Kidney (tissue), 22 donors: ENCODE measurements at places on chromosomes 12 and 14. TPM values are rescaled to one million over a fixed set of nuclear protein-coding genes. Genes with fewer than 3 reads are reported as not detected.

- no peaks in the 10 kb centered on the region for H3K27me3 ChIP-seq
- H3K4me1 ChIP-seq = peaks cover 8% of the 10 kb centered on the region
- no peaks in the 10 kb centered on the region for H3K36me3 ChIP-seq
- DNase-seq = no peak
- no peak overlapping the region for H3K27ac ChIP-seq
- H3K4me3 ChIP-seq = no peak overlapping the region
These were observed 228.9 kb upstream of the EGLN3 start for GRCh38 chr14:34179727-34180126.

The MIP gene
- not detected for total RNA-seq

The CPM gene
- 144 TPM for total RNA-seq

DNA sequence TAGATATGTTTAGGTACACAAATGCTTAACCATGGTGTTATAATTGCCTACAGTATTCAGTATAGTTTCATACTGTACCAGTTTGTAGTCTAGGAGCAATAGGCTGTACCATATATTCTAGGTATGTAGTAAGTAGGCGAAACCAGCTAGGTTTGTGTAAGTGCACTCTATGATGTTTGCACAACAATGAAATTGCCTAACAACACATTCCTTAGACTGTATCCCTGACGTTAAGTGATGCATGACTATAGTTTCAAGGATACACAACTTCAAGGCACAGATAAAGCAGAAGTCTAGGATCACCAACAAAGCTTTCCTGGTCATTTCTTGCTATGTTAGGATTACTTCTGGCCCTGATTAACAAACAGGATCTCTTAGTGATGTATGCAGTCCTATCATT, 135.1 kb downstream of the SLC38A1 start:
- no peak overlapping the region for H3K4me3 ChIP-seq
- H3K27ac ChIP-seq = no peak overlapping the region
- no peaks in the 10 kb centered on the region for H3K4me1 ChIP-seq
- no peaks in the 10 kb centered on the region for H3K27me3 ChIP-seq
- no peak for DNase-seq

DNA sequence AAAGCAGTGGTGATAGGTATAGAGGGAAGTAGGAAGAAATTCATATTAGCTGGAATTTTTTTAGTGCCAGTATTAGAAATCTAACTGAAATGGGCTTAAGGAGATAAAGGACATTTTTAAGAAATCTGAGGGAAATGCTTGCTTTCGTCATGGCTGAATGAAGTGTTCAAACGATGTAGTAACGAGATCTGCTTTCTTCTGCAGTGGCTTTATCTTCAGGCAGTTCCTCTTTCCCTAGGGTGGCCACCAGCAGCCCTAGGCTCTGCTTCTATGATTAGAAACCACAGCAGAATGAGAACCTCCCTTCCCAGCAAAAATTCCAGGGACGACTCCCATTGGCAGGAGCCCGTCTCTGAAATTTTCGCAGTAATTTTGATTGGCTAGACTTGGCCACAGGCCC, 163.9 kb upstream of the FRMD6 start:
- H3K27ac ChIP-seq = no peak overlapping the region
- no peak overlapping the region for H3K4me3 ChIP-seq
- no peaks in the 10 kb centered on the region for H3K36me3 ChIP-seq
- H3K27me3 ChIP-seq = no peaks in the 10 kb centered on the region
- no peak for DNase-seq
- no peaks in the 10 kb centered on the region for H3K4me1 ChIP-seq

The TRMT5 gene
- total RNA-seq = 17.5 TPM

- H3K4me1 ChIP-seq = no peaks in the 10 kb centered on the region
- no peak for DNase-seq
- no peak overlapping the region for H3K27ac ChIP-seq
- H3K27me3 ChIP-seq = no peaks in the 10 kb centered on the region
These were observed 42.5 kb downstream of the MAP4K5 start for GRCh38 chr14:50489851-50490250.

DNA sequence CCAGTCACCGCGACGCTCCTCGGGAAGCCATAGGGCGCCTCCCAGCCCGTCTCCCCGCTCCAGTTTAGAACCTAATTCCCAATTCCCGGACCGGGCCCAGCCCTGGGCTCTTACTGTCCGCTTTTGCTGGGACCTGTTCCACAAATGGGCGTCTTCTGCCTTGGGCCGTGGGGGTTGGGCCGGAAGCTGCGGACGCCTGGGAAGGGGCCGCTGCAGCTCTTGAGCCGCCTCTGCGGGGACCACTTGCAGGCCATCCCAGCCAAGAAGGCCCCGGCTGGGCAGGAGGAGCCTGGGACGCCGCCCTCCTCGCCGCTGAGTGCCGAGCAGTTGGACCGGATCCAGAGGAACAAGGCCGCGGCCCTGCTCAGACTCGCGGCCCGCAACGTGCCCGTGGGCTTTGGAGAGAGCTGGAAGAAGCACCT, 797 bp downstream of the UNG start:
- no peaks in the 10 kb centered on the region for H3K27me3 ChIP-seq
- peak overlapping the region; percentile 82 for H3K27ac ChIP-seq
- peaks cover 3% of the 10 kb centered on the region for H3K4me1 ChIP-seq
- peak overlapping the region; percentile 91 for H3K4me3 ChIP-seq

GRCh38 chr12:12624498-12624992, 12.9 kb downstream of the CREBL2 start:
- H3K4me1 ChIP-seq = no peaks in the 10 kb centered on the region
- DNase-seq = no peak
- H3K27me3 ChIP-seq = no peaks in the 10 kb centered on the region
- H3K27ac ChIP-seq = no peak overlapping the region

The TSPAN9 gene
- total RNA-seq = 81.6 TPM

DNA sequence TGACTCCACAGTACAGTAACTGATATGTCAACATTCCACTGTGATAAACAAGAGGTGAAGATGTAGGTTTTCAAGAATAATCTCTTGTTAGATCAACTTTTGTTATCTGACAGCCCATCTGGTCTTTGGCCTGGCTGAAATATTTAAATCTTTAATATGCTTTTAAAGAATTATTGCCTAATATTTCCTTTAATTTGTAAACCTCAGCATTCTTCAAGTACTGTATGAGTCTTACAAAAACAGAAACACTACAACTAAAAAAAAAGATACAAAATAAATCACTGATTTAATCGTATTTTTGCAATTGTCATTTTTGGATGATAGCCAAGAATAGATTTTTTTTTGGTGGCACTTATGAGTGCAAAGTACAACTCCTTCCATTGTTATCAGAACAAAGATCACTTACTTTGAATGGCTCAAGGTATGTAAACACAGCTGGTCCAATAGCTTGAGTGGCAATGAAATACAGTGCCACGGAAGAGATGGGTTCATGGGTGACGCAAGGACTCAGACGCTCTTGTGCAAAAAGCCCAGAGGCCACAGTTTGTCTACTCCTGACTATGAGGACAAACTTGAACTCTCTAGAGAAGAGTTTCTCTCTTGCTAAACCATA, 109.5 kb downstream of the PAX9 start:
- H3K4me3 ChIP-seq = no peak overlapping the region
- H3K27me3 ChIP-seq = no peaks in the 10 kb centered on the region
- no peaks in the 10 kb centered on the region for H3K36me3 ChIP-seq
- DNase-seq = no peak
- no peaks in the 10 kb centered on the region for H3K4me1 ChIP-seq

DNA sequence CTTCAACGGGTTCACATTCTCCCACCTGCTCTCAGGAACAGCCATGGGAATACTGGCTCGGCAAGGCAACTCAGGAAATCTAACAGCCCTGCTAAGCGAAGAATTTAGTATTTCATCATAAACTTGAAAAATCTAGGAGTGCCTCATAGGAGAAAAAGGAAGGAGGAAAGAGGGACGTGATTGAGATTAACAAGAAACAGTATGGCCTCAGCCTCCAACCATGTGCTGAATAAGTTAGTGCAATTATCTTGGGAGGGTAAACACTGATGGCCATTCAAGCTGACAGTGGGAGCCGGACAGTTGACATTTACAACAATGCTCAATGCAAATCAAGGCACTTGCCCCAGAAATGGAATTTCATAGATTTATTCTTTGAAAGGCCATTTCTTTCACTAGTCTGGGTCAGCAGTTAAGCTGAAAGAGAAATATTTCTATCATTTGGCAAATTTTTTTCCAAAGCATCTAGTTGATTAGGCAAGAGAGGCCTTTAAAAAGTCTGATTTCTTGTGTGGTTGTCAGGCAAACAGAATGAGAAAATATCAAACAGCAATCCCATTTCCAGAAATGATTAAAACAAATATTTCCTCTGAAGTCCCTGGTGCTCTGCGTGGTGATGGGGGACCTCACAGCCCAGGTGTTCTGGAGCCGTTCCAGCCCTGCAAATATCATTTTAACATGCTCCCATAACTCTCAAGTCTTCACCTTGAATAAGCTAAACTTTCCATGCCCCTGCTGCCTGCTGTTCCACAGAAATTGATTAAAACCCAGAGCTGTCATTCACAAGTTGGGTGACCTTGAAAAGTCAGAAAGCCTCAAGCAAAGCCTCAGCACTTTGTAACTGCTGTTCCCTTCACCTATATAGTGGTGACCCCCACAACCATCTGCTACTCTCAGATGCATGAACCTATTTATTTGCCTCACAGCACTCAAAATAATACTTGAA, 121.6 kb downstream of the PHLDA1 start:
- no peaks in the 10 kb centered on the region for H3K4me1 ChIP-seq
- H3K36me3 ChIP-seq = no peaks in the 10 kb centered on the region
- no peaks in the 10 kb centered on the region for H3K27me3 ChIP-seq
- no peak overlapping the region for H3K27ac ChIP-seq
- DNase-seq = no peak

- no peaks in the 10 kb centered on the region for H3K36me3 ChIP-seq
- no peak for DNase-seq
- H3K27me3 ChIP-seq = no peaks in the 10 kb centered on the region
- H3K4me1 ChIP-seq = no peaks in the 10 kb centered on the region
- no peak overlapping the region for H3K27ac ChIP-seq
These were observed 22.3 kb upstream of the AMN1 start for GRCh38 chr12:31751085-31751484.

The ADCY4 gene
- 57.5 TPM for total RNA-seq

DNA sequence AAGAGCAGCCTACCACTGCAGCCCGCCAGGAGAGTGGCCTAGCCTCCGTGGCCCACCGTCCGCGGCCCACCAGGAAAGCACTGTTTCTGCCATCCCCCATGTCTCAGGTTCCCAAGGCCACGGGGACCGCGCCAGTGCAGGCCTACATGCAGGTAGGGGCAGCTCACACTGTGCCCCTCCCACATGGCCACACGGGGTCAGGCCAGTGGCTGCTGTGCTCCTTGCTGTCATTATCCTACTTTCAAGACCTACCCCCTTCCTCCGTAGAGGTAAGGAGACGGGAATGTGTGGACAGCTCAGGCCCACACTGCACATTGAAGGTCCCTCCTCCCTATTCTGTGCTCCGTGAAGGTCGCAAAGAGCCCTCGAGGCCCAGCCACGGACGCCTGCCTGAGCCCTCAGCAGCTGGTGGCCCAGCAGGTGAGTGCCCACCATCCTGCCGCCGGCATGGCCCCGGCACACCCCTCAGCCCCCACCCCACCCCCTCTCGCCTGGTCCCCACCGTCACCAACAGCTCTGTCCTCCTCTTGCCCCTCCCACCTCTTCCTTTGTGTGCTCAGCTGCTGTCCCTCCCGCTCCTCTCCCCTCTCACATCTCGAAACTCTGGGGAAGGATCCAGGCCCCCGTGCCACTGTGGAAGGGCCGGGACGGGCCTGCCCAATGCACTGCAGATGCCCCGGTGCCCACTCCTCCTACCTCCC, 10.0 kb downstream of the DDX51 start:
- no peaks in the 10 kb centered on the region for H3K4me1 ChIP-seq
- no peak overlapping the region for H3K4me3 ChIP-seq
- no peaks in the 10 kb centered on the region for H3K27me3 ChIP-seq
- H3K27ac ChIP-seq = no peak overlapping the region
- no peak for DNase-seq

GRCh38 chr12:12481631-12482030, 81.0 kb downstream of the DUSP16 start:
- peaks cover 35% of the 10 kb centered on the region for H3K36me3 ChIP-seq
- no peaks in the 10 kb centered on the region for H3K4me1 ChIP-seq
- no peak overlapping the region for H3K27ac ChIP-seq

The BEST3 gene
- 0.57 TPM for total RNA-seq

DNA sequence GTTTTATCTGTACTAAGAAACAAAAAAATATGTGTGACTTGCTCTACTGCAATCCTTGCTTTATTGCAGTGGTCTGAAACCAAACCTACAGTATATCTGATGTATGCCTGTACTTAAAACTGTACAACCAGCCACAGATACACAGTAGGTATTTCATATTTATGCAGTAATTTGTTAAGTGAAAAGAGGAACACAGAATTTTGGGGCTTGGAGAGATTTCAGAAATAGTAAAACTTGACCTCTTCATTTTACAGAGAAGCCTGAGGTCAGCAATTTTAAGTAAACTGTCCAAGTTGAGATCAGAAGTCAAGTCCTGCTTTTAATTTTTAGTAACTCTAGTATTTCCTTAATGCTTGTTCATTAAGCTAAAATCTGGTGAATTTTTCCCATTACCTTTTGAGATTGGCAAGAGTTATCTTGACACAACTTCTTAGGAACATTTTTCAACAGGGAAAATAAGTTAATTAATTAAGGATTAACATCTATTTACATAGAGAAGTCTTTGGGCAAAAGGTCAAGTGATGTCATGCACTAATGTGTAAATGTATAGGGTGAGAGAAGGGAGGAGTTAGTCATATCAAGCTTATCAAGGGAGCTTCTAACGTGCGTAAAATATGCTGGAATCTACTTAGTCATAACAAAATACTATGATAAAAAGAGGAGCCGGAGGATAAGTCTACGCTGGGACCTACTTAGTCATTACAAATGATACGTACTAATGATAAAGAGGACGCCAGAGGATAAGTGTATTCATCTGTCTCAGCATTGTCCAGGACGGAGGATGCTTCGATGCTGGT, 66.0 kb upstream of the GTF2A1 start:
- no peak for DNase-seq
- H3K27ac ChIP-seq = no peak overlapping the region
- no peak overlapping the region for H3K4me3 ChIP-seq
- H3K36me3 ChIP-seq = no peaks in the 10 kb centered on the region
- no peaks in the 10 kb centered on the region for H3K4me1 ChIP-seq
- H3K27me3 ChIP-seq = no peaks in the 10 kb centered on the region

DNA sequence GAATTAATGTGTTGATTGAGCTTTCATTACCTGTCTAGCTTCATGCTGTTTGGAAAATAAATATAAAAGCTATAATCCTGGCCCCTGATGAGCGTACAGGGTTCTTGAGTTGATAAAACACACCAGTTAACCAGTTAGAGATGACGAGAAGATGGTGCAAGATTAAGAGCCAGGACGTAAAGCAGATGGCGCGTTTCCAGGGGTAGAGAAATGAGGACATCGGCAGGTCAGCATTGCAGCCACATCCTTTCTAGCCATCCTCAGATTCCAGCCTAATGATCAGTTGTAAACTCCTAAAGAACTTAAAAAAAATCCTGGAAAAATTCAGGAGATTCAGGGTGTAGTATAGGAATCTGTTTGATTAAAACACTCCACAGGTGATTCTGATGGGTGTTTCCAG, 203.7 kb downstream of the CACNA1C start:
- H3K27ac ChIP-seq = no peak overlapping the region
- H3K36me3 ChIP-seq = no peaks in the 10 kb centered on the region
- no peaks in the 10 kb centered on the region for H3K4me1 ChIP-seq
- no peak overlapping the region for H3K4me3 ChIP-seq
- DNase-seq = no peak
- H3K27me3 ChIP-seq = no peaks in the 10 kb centered on the region
